GDM1 (cell line): ENCODE measurements at places on chromosomes 1 and 21.

DNA sequence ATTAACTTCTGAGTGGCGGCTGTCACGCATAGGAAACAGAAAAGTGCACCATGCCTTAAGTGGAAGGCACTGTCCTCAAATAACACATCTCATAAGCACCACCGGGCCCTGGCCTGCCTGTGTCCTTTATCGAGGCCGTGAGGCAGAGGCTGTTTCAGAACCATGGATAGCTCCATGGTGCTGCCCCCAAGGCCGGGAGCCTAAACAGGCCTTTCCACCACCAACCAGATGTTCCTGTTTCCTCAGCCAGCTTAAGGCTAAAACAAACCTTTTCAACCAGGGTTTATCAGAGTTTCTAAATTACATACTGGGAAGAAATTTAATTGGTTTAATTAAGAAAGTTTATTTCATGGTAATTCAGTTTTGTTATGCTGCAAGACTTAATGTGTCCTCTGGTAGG lies 114.4 kb downstream of the DMRTA2 start:
- no peak for DNase-seq

DNA sequence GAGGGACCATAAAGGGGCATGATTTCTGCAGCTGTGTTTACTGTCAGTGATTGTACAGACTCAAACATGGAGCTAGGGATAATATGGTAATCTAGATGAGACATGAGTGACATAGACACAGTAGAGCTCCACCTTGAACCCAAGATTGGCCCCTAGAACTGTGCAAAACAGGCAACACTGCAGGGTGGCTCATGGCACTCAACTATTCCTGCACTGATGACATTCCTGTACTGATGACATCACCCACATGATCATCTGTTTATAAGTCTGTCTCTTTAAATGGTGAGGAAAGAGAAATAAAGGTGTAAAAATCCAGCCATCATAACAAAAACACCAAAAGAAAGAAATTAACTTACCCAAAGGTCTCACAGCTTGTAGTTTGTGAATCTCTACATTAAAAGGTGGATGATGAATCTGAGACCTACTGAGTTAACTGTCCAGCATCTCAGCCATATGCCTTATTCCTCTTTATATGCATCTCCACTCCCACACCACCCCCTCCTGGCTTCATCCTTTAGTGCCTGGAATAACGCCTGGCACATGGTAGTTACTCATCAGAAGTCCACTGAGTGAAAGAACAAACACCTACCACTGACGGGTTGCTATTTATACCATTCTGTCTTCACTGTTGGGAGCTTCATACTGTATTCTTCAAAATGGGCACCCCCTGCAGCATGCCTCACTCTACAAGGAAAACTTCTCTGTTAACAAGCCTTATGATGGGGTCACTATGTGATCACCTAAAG lies at the start of gene LRRC53:
Gene LRRC53 (minus strand): TSS at position 442 of the 746 bp plus-strand sequence. CDS start 29,262 bp downstream, outside the sequence.
- DNase-seq, result no peak

- no peak for DNase-seq
These were observed 26.3 kb upstream of the ACTN2 start for GRCh38 chr1:236659792-236660587.

DNA sequence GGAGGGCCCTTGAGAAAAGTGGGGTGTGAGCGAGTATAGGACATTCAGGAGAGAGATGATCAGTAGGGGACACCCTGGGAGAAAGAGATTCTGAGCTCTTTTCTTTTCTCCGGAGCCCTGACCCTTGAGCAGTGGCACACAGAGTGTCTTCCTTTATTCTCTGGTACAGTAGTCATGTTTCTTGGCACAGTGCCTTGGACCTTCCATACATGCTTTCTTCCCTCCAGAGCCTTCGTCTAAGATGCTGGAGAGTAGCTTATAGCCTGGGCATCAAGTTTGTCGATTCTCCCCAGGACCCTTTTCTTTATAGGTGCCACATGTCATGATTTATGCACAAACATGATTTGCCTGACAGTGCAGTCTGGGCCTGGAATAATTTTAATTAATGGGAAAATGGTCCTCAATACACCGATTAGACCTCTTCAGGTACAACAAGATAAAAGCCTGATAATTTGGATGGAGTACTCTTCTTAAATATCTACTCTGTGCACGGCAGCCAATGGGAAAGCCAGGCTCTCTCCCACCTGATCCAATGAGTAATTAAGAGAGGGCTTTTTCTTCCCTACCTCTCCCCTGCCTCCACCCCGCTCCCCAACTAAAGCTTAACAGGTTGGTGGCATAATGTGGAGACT lies at the start of gene TBX19:
Gene TBX19 (plus strand): TSS at position 582 of the 632 bp plus-strand sequence. CDS start 214 bp downstream, outside the sequence.
- DNase-seq, result no peak

- peak; percentile 75 for DNase-seq
These were observed at the start of the genes NIT1 and PFDN2 for GRCh38 chr1:161117759-161118581. Gene NIT1 (plus strand): TSS chr1:161118105. CDS start chr1:161118177, 72 bp downstream. Gene PFDN2 (minus strand): TSS chr1:161118037. CDS start chr1:161118026, 11 bp downstream.

GRCh38 chr1:204296431-204296988 lies 63.2 kb downstream of the PLEKHA6 start:
- DNase-seq, result peak; percentile 74

GRCh38 chr1:246058466-246058865 lies 448.6 kb downstream of the SMYD3 start:
- DNase-seq, result no peak

DNA sequence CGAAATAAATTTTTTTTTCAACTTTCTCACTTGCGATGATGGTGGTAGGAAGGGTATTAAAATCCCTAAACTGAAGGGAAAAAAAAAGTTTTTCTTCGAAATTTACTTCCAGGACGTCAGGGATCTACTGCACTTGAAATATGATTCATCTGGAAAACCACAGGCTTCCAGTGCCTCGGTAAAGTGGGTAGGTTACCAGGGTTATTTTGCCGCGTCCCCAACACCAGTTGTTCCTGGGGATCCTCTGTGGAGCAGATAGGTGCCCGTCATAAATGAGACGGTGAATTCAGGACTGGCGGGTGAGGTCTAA lies 773 bp downstream of the RABIF start:
- no peak for DNase-seq

DNA sequence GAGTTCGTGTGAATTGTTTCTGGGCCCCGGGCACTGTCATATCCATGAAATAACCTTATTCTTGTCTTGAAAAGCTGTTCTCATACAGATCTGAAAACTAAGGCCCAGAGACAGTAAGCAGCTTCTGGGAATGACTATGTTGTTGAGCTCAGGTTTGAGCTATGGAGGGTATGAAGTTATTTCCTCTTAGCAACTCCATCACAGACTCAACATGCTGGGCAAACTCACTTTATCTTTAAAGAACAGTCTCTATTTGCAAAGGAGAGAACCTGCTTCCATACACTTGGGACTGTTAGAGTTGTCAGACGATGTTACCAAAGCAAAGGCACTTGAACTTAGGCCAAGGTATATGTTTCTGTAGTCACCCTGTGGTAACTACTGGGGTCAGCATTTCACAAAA lies 90.0 kb downstream of the GPR88 start:
- DNase-seq, result no peak
